ENCODE measurements at places on chromosomes 12 and 14.

- no peak for DNase-seq
These were observed 243.0 kb upstream of the TMTC1 start for GRCh38 chr12:30026621-30027234.

DNA sequence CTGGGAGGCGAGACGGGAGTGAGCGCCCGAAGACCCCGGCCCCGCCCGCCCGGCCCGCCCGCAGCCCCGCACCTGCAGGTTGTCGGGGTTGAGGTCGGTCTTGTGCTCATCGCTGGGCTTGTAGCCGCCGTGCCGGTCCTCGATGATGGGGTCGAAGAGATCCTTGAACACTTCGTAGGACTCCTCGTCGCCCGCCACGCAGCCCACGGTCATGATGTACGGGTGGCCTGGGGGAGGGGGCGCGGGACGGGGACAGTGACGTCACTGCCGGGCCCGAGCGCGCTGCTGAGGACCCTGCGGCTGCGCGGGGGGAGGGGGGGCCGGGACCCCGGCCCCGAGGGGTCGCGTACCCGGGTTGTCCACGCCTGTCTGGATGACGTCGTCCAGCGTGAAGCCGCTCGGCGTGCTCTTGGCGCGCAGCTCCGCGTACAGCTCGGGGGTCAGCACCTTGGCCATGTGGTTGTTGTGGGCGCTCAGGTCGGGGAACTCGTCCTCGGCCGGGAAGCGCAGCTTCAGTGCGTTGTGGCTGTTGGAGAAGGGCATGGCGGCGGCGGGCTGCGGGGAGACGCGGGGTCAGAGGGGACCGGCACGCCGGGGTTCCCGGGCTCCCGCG is 573 bp downstream of the CKB start:
- DNase-seq: peak; percentile 70

GRCh38 chr12:11765421-11765816 is 115.9 kb downstream of the ETV6 start:
- DNase-seq: no peak

GRCh38 chr12:44716711-44717110 is 159.4 kb downstream of the NELL2 start:
- DNase-seq: no peak

DNA sequence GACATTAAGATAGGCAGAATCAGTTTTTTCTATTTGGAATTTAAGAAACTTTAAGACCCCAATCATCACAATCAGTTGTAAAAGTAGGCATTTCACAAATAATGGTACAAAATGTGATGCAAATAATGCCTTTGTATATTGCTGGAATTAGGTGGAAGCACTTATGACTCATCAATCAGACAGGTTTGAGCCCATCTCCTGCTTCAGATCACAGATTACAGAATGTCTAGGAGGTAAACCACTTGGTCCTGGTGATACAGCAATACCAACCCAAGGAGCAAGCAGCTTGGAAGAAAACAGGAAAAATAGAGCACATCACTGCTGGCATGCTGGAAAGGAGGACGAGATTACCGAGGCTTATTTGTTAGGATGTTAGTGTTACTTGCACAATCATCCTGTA is 57.6 kb downstream of the C12orf56 start:
- DNase-seq: no peak

DNA sequence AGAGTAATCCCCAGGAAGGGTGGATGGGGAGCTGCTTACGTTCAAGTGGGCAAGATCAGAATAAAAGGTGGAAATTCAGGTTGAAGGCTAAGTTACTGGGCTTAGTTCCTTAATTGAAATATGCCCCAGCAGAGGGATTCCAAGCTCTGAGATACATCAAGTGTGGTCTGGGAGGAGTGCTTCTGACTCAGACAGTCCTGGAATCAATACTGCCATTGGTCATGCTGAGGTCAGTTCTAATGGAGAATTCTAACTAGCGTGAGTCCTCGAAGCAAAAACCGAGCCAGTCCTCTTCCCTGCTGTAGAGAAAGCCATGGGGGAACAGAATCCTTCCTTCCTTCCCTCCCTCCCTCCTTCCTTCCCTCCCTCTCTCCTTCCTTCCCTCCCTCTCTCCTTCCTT is 39.9 kb downstream of the NOS1 start:
- no peak for DNase-seq

- DNase-seq: no peak
These were observed 19.4 kb upstream of the PPM1A start for GRCh38 chr14:60229614-60230013.

DNA sequence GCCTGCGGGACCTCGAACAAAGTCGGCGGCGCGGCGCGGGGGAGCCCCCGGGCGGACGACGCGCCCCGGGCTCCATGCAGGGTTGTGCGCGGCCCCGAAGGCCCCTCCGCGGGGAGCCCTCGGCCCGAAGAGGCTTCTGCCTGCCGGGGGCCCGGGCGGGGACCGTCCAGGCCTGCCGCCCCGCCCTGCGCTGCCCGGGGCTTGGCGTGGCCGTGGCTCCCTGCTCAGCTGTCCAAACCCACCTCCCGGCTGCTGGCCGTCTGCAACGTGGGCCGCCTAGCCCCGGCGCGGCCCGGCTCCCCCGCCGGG is 670 bp downstream of the DYRK2 start:
- no peak for DNase-seq

All from right kidney (tissue), 9 donors.